Muscle of leg (tissue), 16 donors: ENCODE measurements at places on chromosomes 16 and 17. TPM values are rescaled to one million over a fixed set of nuclear protein-coding genes. Genes with fewer than 3 reads are reported as not detected.

- no peak overlapping the region for H3K27ac ChIP-seq
- H3K27me3 ChIP-seq: no peaks in the 10 kb centered on the region
- no peaks in the 10 kb centered on the region for H3K4me1 ChIP-seq
- H3K4me3 ChIP-seq: no peak overlapping the region
- H3K36me3 ChIP-seq: no peaks in the 10 kb centered on the region
These were observed 26.7 kb upstream of the PMP22 start for GRCh38 chr17:15291674-15292361.

- no peak for DNase-seq
- no peak overlapping the region for H3K4me3 ChIP-seq
- H3K4me1 ChIP-seq: peaks cover 60% of the 10 kb centered on the region
- no peaks in the 10 kb centered on the region for H3K27me3 ChIP-seq
- no peaks in the 10 kb centered on the region for H3K36me3 ChIP-seq
These were observed 19.1 kb downstream of the NOD2 start for GRCh38 chr16:50712560-50712898.

The TPSG1 gene
- not detected for total RNA-seq

The LPO gene
- not detected for total RNA-seq

The VPS35L gene
- total RNA-seq: 23.6 TPM
